ENCODE measurements at places on chromosomes 7 and 10. TPM values are rescaled to one million over a fixed set of nuclear protein-coding genes. Genes with fewer than 3 reads are reported as not detected.
A peak's percentile ranks its signal among the peaks of the same experiment; 100 is the strongest.

Gene CTNNA3
- 159 TPM for total RNA-seq

Gene MKX
- 0.22 TPM for total RNA-seq

GRCh38 chr10:7950981-7951847 lies 103.3 kb upstream of the GATA3 start:
- no peaks in the 10 kb centered on the region for H3K27me3 ChIP-seq
- H3K4me3 ChIP-seq: no peak overlapping the region
- no peak for DNase-seq
- H3K4me1 ChIP-seq: peaks cover 2% of the 10 kb centered on the region

Gene PFKFB3
- 14.1 TPM for total RNA-seq

- no peak overlapping the region for H3K4me3 ChIP-seq
- peaks cover 49% of the 10 kb centered on the region for H3K4me1 ChIP-seq
- no peaks in the 10 kb centered on the region for H3K36me3 ChIP-seq
These were observed 343.3 kb downstream of the FRMD4A start for GRCh38 chr10:13987446-13987845.

GRCh38 chr10:112811741-112812551 lies 138.1 kb upstream of the TCF7L2 start:
- H3K4me1 ChIP-seq: no peaks in the 10 kb centered on the region
- no peaks in the 10 kb centered on the region for H3K27me3 ChIP-seq
- no peak overlapping the region for H3K27ac ChIP-seq
- no peak for DNase-seq
- no peak overlapping the region for H3K4me3 ChIP-seq

Gene CELF2
- 74.9 TPM for total RNA-seq

DNA sequence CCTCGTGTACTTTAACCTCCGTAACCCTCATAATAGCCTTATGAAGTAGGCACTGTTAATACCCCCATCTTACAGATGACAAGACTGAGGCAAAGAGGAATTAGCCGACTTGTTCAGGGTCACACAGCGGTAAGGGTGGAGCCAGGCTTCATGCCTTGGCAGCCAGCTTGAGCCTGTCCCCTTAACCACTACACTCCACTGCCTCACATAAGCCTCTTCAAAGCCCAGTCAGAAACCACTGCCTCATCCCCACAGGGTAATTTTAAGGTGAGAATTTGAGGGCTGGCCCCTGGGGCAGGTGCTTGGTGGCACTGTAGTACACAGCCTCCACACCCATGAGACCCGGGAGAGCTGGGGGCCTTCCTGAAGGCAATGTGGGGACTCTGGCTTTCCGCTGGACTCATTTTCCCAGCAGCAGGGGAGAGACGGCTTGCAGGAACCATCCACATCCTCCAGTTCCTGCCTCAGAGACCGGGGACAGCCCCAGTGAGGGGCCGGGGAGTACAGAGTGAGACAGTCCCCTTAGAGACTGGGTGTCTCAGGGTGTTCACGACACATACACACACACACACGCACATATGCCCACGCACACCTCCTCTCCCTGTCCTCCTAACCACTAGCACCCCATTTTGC lies 7.6 kb upstream of the C10orf105 start:
- H3K27me3 ChIP-seq: no peaks in the 10 kb centered on the region
- H3K4me1 ChIP-seq: peaks cover 46% of the 10 kb centered on the region
- peak overlapping the region; percentile 83 for H3K27ac ChIP-seq
- no peaks in the 10 kb centered on the region for H3K36me3 ChIP-seq
- DNase-seq: no peak

Gene PRKAR2B
- 21.8 TPM for total RNA-seq

Data from left ventricle myocardium inferior (tissue), 1 donor.